Progenitor cell of endocrine pancreas (in vitro differentiated cells): ENCODE measurements at places on chromosomes 1 and 21. TPM values are rescaled to one million over a fixed set of nuclear protein-coding genes. Genes with fewer than 3 reads are reported as not detected.

Gene CFHR5
- total RNA-seq = not detected in 2 replicates

Gene PAQR6
- total RNA-seq = 21.5 and 22.3 TPM in 2 replicates

Gene TTC3
- total RNA-seq = 255 and 281 TPM in 2 replicates

Gene PGBD5
- 12.6 and 16.2 TPM in 2 replicates for total RNA-seq

Gene GJA5
- total RNA-seq = not detected in 2 replicates

Gene SPRR5
- not detected in 2 replicates for total RNA-seq

Gene COL24A1
- total RNA-seq = 1.1 and 1.3 TPM in 2 replicates

Gene TBX15
- not detected in 2 replicates for total RNA-seq
